ENCODE measurements at places on chromosomes 5 and 9.
A peak's percentile ranks its signal among the peaks of the same experiment; 100 is the strongest.

DNA sequence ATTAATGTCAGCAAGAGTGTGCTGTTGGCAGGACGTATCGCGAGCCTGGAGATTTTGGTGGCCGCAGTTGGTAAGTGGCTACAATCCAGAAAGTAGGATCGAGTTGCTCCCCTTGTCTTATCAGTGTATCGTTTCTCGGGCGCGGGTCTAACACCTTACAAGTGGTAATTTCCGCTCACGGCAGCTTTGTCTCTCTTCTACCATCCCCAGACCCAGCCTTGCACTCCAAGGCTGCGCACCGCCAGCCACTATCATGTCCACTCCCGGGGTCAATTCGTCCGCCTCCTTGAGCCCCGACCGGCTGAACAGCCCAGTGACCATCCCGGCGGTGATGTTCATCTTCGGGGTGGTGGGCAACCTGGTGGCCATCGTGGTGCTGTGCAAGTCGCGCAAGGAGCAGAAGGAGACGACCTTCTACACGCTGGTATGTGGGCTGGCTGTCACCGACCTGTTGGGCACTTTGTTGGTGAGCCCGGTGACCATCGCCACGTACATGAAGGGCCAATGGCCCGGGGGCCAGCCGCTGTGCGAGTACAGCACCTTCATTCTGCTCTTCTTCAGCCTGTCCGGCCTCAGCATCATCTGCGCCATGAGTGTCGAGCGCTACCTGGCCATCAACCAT is 1.1 kb downstream of the PTGER4 start:
- no peak for DNase-seq

GRCh38 chr5:40043916-40044315 is 619.1 kb upstream of the DAB2 start:
- DNase-seq = no peak

DNA sequence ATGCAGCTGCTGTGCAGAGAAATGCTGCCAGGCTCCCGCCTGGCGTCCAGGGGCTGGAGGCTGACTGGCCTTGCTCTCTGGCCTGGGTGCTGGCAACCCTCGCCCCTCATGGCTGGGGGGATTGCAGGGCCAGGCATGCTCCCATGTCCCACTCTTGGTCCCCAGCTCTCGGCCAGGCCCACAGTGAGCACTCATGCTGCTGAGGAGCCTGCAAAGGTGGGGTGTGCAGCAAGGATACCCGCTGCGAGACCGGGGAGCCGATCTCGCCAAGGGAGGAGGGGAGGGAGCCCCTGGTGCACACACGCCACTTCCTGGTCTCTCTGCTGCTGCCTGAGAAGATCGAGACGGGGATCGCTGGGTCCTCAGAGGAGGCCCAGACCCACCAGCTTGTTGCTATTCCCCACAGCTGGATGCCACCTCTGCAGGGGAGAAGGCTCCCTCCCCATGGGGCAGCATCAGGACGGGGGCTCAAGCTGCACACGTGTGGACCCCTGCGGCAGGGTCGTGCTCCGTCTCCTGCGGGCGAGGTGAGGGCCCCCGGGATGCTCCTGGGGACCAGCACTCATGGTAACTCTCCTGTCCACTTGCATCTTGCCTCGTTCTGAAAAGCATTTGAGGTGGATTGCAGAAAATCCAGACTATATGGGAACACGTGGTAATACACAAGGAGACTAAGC is 14.3 kb upstream of the CACFD1 start:
- DNase-seq = no peak

DNA sequence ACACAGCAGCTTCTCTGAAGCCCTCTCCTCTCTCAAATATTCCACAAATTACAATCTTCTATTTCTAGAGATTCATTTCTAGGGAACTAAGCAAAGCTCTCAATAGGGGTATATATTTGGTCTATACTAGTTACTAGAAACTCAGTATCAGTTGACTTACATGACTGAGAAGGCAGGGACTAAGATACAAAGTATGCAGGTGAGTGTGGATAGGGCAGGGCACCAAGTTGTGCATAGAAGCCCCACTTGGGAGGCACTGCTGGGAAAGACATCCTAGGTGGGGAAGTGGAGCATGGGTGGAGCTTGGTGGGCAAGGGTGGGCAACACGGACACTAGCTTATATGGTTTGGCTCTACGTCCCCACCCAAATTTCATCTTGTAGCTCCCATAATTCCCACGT is 148.1 kb upstream of the RASA1 start:
- no peak for DNase-seq

DNA sequence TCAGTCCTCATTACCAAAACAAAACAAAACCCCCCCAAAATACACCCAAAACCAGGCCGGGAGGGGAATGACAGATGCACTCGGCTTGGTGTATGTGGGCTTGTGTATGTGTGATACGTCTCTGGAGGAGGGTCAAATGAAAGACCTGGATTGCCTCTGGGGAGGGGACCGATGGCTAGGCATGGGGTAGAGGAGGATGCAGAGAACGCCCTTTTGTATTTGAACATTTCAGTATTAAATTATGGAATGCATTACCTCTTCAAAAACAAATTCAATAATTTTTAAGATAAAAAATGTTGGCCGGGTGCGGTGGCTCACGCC is 61.4 kb downstream of the LMX1B start:
- DNase-seq = no peak

- DNase-seq = no peak
These were observed 804 bp downstream of the MED10 start for GRCh38 chr5:6377582-6377904.

GRCh38 chr5:133287500-133287899 is 235.7 kb downstream of the HSPA4 start:
- peak; percentile 54 for DNase-seq

- no peak for DNase-seq
These were observed 4.7 kb upstream of the TNIP1 start for GRCh38 chr5:151085517-151086041.

DNA sequence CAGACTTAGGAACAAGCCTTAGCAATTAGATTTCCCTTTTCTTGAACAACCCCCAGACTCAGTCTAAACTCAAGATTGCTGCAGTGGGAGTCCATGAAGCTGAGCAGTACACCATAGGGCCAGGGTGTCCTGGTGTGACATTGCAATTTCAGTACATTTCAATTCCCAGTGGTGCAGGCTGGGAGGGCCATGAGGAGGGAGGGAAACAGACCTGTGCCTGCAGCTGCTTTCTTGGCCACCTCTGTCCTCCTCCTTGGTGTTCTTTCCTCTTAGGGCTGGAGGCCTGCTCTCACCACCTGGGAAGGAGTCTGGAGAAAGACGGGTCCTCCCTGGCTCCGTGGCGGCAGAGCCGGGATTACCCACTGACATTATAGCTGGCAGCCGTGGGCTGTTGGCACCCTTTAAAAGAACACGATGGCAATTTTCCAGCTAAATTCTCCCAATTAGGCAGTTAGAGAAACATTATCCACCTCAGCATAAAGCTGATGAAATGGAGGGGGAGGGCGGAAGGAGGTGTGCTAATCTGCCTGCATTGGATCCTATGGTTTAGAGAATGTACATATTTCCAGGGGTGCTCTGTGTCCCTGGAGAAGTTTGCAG is 186.4 kb downstream of the SLIT3 start:
- DNase-seq = no peak

DNA sequence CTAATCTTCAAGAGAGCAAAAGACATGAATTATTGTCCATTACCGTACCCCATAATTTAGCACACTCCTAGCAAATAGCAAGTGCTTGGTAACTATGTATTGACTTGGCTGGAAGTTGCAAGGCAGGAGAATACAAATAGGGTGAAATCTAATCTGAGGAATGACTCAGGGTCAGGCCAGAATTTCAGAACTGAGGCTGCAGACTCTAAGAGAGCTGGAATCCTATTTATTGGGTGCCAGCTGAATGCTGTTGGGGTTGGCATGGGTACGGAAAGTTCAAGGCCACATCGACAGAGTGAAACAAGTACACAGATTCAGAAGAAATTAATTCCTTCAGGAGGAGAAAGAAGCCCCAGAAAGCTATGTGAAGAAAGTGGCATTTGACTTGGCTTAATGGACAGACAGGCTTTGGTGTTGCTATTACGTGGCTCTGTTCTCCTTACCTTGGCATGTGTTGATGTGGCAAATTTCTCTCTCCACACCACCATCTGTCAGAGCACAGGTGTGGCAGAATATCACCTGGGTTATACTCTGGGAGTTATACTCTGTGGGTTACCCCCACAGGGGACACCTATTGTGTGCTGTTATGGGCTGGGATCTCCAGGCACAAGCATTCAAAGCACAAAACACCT is 20.9 kb upstream of the ASTN2 start:
- no peak for DNase-seq

GRCh38 chr9:97431549-97432143 is 19.8 kb downstream of the TDRD7 start:
- no peak for DNase-seq

GRCh38 chr9:121671612-121672155 is 20.2 kb downstream of the DAB2IP start:
- DNase-seq = no peak

- DNase-seq = no peak
These were observed 1.3 kb upstream of the ITGA1 start for GRCh38 chr5:52786391-52786790.

- no peak for DNase-seq
These were observed 145.5 kb downstream of the PRR16 start for GRCh38 chr5:120609570-120609969.

DNA sequence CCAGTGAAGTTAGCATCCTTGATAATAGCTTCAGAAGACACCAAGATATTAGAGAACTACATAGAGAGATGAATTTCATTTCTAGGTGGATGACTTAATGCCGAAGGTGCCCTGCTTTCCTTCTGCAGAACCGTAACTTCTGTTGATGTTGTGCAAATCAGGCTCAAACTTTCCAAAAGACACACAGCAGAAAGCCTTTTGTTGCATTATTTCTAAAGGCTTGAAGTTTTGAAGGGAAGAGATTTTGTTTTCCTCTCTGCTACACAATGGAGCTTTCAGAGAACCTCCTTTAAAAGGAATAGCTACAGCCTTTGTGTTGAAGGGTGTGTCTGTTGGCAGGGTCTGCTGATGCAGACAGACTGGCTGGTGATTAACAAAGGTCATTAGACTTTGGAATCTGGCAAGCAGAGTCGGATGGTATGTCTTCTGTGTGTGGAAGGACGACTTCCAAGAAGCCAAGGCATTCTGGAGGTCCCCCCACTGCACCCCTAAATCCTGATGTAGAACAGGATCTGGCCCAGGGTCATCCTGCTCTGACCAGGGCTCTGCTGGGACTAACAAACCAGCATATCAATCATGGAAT is 57.8 kb downstream of the ZNF462 start:
- no peak for DNase-seq

DNA sequence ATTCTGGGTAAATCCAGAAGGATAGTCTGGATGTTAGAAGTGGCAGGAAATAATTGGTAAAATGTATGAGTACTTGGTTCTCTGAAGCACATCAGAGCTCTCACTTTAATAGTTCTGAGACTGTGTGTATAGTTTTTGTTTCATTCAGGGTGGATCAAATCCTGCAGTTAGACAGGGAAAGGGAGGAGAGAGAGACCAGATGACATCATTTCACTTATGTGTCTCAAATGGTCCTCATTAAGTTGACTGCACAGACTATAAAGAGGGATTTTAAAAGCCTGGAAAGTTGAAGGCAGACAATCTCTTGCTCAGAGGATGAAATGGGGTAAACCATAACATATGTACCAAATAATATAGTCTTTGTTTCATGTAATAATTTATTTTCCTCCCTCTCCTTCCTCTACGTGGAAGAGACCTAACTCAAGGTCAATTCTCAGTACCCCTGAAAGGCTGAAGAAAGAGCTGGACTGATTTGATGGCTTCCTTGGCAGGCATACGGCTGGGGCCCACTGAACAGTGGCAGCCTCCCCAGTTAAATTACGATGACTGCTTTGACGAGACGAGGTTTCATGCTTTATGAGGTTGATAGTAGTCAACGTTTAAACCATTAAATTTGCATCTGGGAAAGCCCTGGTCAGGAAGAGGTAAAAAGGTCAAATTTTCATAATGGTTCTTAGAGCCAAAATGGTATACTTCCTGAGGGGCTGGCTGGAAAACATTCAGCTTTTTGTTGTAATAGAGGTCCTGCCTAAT is 395.1 kb upstream of the RPS23 start:
- no peak for DNase-seq

- no peak for DNase-seq
These were observed 297.0 kb downstream of the EFNA5 start for GRCh38 chr5:107373549-107374263.

- DNase-seq = no peak
These were observed 43.0 kb downstream of the MARCHF3 start for GRCh38 chr5:126987271-126987899.

- no peak for DNase-seq
These were observed 92.7 kb downstream of the AOPEP start for GRCh38 chr9:94819161-94819687.

GRCh38 chr5:64952951-64953673 is 184.4 kb downstream of the CWC27 start:
- no peak for DNase-seq

GRCh38 chr5:150279330-150280020 is 10.1 kb downstream of the CAMK2A start:
- DNase-seq = no peak

- peak; percentile 55 for DNase-seq
These were observed 32.2 kb upstream of the TNFAIP8 start for GRCh38 chr5:119323601-119324000.

GRCh38 chr5:90096415-90097081 is 313.0 kb downstream of the CETN3 start:
- no peak for DNase-seq

DNA sequence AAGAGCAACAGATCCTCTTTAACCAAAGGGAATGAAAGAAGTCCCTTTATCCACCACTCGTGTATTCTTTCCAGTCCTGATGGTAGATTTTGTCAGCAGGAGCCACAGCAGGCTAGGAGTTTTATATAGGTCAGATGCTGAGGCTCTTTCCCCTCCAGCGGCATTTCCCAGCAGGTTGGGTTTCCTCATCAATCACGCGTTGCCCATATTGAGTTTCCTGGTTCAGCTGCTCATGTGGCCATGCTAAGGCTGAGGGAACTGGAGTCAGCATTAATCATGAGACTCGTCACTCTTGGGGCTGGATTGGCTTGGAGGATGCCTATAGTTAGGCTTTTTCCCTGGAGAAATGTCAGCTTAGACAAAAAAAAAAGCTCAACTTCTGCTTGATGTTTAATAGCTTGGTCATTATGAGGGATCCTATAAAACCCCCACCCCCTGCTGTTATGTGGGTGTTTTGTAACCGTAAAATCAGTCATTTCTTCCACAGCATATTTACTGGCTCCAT is 193.4 kb upstream of the GAS1 start:
- DNase-seq = no peak

GRCh38 chr5:154421868-154422267 is 23.9 kb upstream of the SAP30L start:
- no peak for DNase-seq

GRCh38 chr9:93064392-93065134 is 6.1 kb downstream of the SUSD3 start:
- DNase-seq = no peak

GRCh38 chr9:87793292-87793691 is 67.4 kb downstream of the CTSL start:
- no peak for DNase-seq

DNA sequence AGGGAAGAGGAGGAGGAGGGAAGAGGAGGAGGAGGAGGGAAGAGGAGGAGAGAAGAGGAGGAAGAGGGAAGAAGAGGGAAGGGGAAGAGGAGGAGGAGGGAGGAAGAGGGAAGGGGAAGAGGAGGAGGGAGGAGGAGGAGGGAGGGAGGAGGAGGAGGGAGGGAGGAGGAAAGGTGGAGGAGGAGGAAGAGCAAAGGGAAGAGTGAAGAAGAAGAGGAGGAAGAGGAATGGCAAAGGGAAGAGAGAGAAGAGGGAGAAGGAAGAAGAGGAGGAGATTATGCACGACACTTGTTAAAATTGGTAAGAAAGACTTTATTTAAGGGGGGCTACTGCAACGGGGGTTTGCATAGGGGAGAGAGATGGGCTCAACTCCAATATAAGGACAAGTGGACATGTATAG is 221.2 kb downstream of the SLIT3 start:
- no peak for DNase-seq

Measured in D721Med (cell line).